ENCODE measurements at places on chromosomes 11 and 22. TPM values are rescaled to one million over a fixed set of nuclear protein-coding genes. Genes with fewer than 3 reads are reported as not detected.

- no peak for DNase-seq
Measured at GRCh38 chr11:325796-326591, 5.3 kb upstream of the IFITM3 start.

GRCh38 chr11:126892756-126893155, 107.8 kb downstream of the KIRREL3 start:
- no peak for DNase-seq

GRCh38 chr11:75351541-75351790, at the start of gene ARRB1:
Gene ARRB1 (minus strand): TSS chr11:75351661. CDS start chr11:75351607, 54 bp downstream.
- no peak for DNase-seq

DNA sequence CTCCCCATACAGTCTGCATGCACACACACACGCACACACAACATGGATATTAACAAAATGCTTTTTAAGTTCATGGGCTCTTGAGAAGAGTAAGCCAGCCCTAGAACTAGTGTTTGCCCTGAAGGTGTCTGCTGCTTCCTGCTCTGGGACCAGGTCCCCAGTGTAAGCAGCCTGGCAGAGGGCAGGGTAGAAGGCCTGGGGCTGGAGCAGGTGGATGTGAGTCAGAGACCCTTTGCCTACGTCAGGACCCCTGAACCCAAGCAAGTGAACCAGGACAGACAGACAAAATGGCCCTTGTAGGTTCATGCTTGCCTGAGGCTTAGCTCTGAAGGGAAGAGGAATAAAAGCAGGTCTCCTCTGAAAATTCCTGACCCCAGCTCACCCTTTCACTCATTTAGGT, 357.9 kb downstream of the TBC1D22A start:
- no peak for DNase-seq

The GAB4 gene
- 0.08 TPM for polyA plus RNA-seq

DNA sequence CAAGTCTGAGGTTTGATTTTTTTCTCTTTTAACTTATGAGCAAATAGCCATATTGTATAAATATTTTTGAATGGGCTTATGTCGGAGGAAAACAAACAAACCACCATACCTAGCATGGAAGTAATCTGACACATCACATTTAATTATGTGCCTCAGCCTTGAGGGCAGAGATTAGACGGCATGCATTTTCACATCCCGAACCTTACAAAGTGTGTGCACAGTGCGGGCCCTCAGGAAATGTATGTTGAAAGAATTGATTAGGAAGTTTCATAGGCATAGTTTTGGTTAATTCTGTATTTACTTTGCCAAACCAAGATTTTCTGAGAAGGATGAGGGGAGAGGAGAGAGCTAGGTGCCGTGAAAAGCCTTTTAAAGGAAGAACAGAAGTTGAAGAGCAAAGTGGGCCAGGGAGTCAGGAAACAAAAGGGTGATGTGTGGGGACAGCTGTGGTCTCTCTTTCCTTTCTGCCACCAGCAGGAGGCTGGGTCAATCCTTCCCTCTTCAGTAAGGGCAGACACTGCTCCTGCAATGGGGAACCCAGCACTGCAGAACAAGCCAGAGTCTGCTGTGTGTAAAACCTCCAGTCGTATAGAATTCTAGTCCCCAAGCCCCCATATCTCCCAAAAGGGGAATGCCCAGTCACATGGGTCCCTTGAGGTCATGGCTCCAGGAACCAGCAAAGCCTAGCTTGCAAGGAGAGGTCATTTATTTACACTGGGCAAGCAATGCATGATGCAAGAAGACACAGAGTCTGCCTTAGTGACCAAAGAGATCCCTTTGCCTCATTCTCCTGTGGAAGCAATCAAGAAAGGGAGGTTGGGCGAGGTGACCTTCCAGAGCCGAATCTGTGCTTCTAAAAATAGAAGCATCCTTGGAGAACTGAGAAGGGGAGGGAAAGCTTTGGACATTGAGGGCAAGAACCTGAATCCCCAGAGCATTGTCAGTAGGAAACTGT, 71.1 kb upstream of the OLFML1 start:
- no peak for DNase-seq

The C11orf16 gene
- not detected for polyA plus RNA-seq

GRCh38 chr11:62592146-62592815, 958 bp upstream of the TUT1 start:
- no peak for DNase-seq

The OR8D4 gene
- not detected for polyA plus RNA-seq

GRCh38 chr11:111963931-111964340, 26.8 kb downstream of the DIXDC1 start:
- no peak for DNase-seq

DNA sequence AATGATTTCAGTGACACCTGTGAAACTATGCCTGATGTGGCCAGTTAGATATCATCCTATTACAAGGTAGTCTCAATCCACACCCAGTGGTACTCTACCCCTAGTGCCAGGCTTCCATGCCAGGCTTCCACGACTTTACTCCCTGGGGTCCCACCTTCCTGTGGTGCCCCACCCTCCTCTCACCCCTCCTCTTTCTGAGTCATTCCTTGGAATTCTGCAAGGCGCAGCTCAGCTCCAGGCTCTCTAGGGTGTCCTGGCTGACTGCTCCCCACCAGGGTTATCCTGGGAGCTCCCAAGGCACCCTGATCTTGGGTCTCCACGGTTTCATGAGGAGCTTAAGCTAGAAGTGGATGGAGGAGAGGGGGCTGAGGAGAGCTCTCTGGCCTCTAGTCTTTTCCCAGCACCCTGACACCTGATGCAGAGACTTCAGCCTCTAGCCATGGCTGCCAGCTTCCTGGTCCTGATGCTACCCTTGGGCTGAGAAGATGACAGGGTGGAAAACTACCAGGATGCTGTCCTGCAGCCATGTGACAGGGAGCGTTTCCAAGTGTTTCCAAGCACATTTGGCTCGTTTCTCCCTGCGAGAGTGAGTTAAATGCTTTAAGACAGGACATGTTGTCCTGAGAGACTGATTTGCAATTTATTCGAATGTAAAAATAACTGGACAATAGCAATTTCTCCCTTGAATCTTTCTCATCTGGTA, 1461.2 kb downstream of the TBC1D22A start:
- no peak for DNase-seq

The GNG3 gene
- not detected for polyA plus RNA-seq

- no peak for DNase-seq
Measured at GRCh38 chr11:76443268-76443980, 1.4 kb upstream of the EMSY start.

The SOX6 gene
- not detected for polyA plus RNA-seq

DNA sequence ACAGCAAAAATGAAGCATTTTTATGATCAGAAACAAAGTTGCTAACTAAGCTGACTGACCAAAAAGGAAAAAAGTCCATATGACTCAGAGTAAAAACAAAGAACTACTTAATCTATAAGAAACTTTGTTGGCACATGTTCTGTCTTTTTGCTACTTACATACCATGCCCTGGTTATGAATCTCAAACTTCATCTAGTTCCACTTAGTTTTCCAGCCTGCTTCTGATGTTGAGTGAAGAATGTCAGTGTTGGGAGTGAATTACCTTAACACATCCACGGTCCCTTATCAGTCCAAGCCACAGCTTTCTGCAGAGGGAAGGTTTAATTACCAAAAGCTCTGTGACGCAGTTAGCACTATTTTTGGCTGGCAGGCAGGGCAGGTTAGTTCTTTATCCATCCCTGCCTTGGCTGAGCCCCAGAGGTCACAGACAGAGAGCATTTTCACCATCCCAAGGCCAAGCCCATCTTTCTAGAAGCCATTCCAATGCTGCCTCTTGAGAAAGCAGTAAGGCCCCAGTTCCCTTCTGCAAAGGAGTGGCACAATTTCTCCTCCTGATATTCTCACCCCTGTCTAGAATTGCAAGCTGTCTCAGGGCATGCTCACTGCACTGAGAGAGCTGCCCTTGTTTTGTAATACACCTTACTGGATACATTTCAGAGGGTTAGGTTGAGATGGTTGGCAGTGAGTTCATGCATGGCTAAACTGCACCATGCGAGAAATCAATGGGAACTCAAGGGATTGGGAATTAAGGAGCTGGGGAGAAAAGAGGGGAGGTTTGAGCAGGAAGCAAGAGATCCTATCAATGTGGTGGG, 67.1 kb downstream of the SLC1A2 start:
- DNase-seq, result no peak

GRCh38 chr22:21100149-21101032, 54.6 kb downstream of the LRRC74B start:
- DNase-seq, result no peak

DNA sequence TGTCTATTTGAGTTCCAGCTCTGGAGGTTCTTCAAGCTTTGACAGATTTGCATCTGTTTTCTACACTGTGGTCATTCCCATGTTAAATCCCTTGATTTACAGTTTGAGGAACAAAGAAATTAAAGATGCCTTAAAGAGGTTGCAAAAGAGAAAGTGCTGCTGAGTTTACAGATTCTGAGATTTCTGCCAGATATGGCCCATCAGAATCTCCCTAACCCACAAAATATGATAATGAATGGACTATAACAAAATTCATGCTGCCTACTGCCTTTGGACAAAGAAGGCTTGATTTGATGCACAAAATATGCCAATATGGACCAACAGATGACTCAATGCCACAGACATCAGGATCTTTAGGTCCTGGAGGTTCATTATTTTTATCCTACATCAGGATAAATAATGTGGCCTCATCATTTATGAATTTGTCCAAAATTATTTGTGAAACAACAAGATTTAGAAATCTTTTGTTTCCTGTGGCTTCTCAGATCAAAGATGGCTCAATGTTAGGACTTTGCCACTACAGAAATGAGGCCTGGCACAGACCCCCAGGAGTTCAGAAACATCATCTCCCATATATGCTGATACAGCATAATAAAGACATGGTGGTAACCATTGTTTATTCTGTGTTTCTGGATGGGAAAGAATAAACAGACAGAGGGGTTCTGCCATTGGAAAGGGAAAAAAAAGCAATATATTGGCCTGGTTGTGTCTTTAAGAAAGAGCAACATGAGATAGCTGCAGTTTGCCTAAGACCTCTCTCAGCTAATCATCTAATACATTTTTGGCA, 6.7 kb downstream of the OR5AN1 start:
- DNase-seq, result no peak

- DNase-seq, result no peak
Measured at GRCh38 chr11:117259417-117259816, 26.9 kb downstream of the RNF214 start.
